Hair follicular keratinocyte (primary cell): ENCODE measurements at places on chromosomes 7 and 10. TPM values are rescaled to one million over a fixed set of nuclear protein-coding genes. Genes with fewer than 3 reads are reported as not detected.

The HNRNPH3 gene
- 16.5 and 20.9 TPM in 2 replicates for total RNA-seq

The PLCE1 gene
- under 0.01 TPM in 2 replicates for total RNA-seq

The ACBD7 gene
- total RNA-seq = 0.23 TPM in 1 of 2 replicates, not detected in the other

The ANXA8L1 gene
- 196 and 272 TPM in 2 replicates for total RNA-seq

The CUZD1 gene
- 0.11 and 0.39 TPM in 2 replicates for total RNA-seq

The IRF5 gene
- total RNA-seq = 3.3 and 9.1 TPM in 2 replicates

The KLHDC10 gene
- 10.6 and 13.2 TPM in 2 replicates for total RNA-seq

The CUBN gene
- under 0.01 TPM in 2 replicates for total RNA-seq

The TMEM196 gene
- total RNA-seq = not detected in 2 replicates

The TRIM8 gene
- 81.1 and 125 TPM in 2 replicates for total RNA-seq
